Inflammatory macrophage (primary cell): ENCODE measurements at places on chromosomes 2 and 18.

- DNase-seq: no peak
Measured at GRCh38 chr18:7490104-7490503, 77.0 kb upstream of the PTPRM start.

DNA sequence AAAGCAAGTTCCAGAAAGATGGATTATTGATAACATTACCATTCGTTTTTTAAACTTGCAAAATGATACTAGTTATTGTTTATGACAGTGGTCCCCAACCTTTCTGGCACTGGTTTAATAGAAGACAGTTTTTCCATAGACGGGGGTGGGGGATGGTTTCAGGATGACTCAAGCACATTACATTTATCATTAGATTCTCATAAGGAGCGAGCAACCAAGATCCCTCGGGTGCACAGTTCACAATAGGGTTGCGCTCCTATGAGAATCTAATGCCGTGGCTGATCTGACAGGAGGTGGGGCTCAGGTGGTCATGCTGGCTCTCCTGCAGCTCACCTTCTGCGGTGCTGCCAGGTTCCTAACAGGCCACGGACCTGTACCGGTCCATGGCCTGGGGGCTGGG is 86.2 kb downstream of the BCL2 start:
- no peak for DNase-seq

DNA sequence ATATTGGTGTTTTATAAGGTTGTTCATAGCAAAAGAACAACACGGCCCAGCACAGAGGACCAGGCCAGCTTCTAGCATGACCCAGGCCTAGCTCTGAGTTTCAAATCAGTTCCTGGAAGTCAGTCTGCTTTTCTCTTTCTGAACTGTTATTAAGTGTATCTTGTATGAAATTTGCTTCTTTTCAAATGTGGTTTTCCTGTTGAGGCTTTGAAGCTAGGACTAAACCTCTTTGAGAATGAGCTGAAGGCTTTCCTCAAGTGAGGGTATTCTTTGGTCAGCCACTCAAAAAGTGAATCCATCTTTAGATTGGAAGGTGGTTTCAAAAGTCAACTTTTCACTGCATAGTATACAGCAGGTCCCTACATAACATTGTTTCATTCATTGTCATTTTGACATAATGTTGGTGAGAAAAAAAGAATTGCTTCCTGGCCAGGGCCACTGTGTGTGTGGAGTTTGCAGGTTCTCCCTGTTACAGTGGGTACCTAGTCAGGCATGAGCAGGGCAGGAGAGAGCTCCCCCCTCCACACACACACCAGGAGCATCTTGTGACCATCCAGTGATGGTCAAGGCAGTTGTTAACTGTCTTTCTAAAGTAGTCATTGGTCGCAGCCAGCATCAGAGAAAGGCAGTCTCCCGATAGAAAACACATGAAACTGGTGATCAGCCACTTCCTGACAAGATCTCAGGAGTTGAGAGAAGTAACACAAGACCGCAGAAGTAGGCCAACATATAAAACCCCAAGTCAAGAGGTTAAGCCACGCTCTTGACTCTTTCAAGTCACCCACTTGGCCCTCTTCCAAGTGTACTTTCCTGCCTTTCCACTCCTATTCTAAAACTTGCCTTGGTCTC is 6.7 kb upstream of the ACAA2 start:
- no peak for DNase-seq

DNA sequence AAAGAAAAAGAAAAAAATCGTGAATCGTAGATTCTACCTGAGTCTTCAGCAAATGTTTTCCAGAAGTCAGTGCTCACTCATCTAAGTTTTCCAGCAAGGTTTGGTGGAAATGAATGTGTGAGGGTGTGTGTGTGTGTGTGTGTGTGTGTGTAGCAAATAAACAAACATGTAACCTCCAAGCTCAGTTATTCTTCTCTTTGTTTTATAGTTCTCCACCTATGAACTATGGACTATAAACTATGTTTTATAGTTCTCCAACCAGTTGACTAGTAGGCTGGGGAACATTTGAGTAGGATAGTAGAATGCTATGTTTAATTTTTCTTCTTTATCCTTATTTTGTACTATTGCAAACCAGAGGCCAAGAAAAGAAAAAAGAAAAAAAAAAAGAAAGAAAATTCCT is 44.6 kb upstream of the SERPINE2 start:
- no peak for DNase-seq
